ENCODE measurements at places on chromosomes 6 and 20.

DNA sequence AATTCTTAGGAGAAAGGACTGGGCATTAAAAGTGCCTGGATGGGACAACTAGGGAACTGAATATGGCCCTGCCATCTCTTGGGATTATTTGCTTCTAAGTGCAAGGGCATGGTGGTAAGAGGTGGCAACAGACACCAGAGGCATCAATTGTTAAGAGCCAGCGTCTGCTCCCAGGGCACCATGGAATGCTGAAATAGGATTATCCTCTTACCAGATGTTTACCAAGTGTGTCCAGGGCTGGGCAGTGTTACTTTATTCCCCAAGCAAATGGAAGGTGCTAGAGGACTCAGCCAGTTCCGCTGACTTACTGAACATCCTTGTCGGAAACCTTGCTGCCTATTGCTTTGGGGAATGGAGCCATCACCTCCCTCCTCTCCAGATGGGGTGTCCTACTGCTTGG lies 273.6 kb upstream of the SUPT3H start:
- DNase-seq = no peak

DNA sequence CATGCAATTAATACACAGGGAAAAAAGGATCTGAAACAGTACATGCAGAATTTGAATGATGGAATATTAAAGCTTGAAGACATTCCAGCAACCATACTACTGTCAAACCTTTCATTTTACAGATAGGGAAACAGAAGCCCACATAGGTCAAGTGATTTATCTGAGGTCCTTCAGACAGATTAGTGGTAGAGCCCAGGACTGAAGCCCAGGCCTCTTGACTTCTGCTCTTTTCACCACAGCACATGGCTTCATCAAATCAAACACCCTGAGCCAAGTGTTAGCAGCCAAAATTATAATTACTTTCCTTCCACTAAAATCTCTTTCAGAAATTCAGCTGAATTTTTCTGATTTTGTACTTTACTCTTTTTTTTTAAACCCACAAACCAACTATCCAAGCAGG lies 435.6 kb upstream of the RUNX2 start:
- no peak for DNase-seq

DNA sequence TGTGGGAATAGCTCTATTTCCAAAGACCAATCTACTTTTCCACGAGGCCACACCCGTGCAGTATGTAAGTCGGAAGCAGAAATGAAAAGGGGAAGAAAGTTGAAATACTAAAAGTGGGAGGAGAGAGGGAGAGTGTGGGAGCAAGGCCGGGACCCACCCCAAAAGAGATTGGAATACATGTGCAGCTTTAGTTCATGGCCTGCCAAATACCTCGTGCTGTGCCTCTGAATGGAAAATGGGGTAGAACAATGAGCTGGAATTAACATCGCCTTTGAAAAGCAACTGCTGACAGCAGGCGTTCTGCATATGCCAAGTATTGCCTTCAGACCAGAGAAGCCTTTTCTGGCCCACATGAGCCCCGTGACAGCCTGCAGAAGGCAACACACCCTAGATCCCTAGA lies 155.6 kb downstream of the CD83 start:
- DNase-seq = no peak

DNA sequence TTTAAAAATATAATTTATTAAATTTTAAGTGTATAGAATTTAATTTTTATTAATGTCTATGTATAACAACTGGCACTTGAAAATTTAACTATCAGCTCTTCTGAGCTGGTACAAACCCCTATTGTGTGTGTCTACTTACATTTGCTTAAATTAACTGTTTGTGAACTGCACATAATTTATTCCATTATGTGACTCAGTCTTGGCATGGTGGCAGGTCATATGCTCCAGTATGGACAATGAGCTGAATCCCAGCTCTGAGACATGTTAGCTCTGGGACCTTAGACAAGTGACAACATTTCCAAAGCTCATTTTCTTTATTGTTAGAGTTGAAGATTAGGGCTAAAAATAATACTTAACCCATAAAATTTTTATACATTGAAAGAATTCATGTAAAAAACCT lies 526.1 kb upstream of the MARCKS start:
- DNase-seq = no peak

- no peak for DNase-seq
These were observed 22.7 kb upstream of the MLN start for GRCh38 chr6:33826537-33826936.

DNA sequence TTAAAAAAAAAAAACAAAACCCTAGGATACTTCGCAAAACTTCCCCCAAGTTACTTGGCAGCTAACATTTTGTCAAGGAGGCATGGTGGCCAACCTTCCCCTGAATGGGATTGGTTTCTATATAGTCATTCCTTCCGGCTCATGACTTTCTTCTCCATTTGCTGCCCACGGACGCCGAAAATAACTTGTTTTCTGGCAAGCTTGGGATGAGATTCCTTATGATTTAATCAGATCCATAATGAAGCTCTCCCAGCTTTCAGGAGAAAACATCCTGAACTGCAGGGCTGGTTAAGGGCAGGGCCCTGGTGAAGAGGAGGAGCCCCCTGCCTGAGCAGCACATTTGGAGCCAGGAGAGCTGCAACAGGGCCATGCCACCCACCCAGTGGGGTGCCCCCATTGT lies 49.9 kb downstream of the PPP1R16B start:
- DNase-seq = no peak

DNA sequence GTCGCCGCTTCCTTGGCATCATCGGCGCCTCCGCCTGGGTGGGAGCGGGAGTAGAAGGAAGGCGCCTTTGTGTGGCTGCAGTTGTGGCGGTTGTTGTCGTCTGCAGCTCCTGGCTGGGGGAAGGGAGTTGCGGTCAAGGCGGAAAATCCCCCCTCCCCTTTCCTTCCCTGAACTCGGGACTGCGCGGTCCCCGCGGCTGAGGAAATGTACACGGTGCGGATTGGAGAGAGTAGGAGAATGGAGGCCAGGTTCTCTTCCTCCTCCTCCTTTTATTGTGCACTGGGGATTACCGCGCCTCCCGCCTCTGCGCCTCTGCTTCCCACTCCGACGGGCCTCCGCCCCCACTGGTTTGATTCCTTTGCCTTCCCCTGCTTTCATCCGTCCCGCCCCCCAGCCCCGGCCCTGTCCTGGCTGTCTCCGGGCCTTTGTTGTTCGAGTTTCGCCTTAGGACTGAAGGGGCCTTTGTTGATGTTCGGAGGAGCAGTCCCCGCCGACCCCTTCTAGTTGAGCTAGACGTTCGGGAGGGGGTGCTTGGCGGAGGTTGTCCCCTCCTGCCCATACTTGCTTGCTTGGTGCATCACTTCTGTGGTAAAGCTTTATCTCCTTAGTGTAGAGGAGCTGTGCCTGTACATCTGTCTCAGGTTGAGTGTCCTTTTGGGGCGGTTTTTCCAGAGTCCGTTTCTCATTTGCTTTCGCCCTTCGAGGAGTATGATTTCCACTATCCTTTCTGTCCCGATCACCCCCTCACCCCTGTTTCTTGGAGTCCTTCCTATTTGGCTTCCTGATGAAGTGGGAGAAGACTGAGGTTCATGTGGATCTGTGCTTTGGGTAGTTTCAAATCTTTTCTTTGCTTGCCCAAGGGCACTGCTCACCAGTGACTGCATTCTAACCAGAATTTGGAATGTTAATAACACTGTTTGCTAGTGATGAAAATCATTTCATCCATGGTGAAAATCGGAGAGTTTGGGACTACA lies 764 bp downstream of the ZNF292 start:
- no peak for DNase-seq

DNA sequence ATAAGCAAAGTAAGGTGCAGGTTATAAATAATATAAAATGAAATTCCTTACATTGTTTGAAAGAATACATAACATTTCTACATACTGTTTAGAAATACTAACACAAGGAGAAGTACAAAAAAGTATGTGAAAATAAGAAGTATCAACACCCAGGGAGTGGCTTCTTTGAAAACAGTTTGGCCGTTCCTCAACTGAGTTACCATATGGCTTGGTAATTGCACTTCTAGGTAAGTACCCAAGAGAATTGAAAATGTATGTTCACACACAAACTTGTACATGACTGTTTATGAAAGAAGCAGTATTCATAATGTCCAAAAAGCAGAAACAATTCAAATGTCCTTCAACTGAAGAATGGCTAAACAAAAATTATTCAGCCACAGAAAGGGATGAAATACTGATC lies 30.7 kb downstream of the PAK5 start:
- DNase-seq = no peak

- no peak for DNase-seq
These were observed 669.4 kb downstream of the TFAP2A start for GRCh38 chr6:9745476-9745875.

DNA sequence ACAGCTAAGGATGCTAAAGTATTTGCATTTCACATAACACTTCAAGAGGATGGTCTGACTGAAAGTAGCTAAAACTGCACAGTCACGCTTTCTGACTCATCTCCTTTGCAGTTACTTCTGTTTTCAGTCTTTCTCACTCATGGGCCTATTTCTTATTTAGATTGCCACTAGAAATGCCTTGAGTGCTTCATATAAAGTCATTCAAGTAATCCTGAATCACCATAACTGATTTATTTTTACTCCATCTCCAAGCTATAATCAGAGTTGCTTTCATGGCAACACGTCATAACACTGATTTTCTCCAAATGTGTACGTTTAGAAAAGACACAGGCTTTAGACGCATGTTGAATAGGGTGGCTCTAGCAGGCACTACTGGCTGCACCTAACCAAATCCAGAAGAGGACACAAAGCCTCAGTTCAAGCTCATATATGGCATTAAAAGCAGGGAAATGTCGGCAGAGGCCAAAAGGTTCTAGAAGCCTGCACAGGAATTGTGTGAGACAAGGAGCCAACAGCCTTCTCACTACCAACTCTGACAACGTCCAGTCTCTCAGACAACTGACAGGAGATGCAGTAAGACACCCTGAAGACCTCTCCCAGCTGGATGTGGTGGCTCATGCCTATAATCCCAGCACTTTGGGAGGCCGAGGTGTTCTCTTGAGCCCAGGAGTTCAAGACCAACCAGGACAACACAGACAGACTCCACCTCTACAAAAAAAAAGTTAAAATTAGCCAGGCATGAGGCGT lies 64.1 kb upstream of the BEND6 start:
- DNase-seq = no peak

GRCh38 chr6:125314009-125314581 lies 12.3 kb upstream of the HDDC2 start:
- no peak for DNase-seq

DNA sequence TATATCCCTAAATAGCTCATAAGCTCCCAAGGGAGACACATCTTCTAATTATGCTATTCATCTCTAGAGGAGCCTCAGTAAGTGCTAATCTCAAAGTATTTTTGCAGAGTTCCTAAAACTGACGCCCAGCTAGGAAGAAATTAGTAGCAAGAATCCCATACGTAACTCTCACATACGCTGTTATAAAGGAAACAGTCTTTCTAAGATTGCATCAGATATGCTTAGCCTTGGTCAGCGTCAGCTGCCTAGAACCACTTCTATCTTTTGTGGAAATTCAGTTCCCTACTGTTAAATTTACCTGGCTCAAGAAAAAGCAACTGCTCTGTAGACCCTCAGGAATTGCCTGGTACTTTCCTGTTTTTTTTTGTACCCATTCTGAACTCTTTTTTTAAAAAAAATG lies 13.6 kb downstream of the RIPOR2 start:
- DNase-seq = no peak

DNA sequence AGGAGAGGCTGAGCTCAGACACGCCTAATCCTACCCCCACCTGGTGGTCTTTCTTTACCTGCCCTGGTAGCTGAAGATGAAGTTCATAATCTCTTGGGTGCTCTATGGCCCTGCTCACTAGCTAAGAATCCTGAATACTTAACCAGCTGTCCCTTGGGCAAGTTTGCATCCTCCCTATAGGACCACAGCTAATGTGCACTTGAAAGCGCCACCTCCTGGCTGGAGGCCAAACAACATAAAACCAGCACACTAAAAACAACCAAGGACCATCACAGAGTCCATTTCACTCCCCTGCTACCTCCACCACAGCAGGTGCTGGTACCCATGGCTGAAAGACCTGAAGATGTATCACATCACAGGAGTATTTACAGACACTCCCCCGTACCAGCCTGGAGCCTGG lies 155.5 kb upstream of the SLC24A3 start:
- DNase-seq = no peak

DNA sequence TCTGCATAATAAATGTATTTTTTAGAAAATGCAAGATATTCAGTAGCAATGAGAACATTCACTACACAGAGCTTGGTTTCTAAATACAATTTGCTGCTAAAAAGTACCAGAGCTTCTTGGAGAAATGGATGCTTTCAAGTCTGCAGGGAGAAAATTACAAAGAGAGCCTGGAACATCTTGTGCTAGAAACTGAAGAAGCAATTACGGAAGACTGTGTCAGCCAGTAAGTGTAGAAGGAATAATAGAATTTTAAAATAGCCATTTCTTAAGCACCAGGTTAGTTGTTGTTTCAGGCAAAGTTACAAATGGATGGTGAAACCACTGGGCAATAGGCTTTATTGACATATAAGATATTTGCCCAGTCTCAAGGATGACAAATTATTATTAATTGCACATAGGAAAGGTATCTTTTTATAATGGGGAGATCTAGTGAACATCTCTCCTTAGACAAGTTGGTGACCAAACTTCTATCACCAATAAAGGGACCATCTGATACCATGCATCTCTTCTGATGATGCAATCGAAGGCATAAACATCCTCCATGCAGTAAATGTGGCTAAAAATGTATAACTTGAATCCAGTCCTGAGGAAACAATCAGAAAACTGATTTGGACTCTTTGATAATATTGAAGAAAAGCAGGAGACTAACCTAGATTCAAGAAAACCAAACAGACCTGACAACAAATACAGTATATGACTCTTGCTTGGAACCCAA lies 81.7 kb downstream of the ARHGAP18 start:
- no peak for DNase-seq

DNA sequence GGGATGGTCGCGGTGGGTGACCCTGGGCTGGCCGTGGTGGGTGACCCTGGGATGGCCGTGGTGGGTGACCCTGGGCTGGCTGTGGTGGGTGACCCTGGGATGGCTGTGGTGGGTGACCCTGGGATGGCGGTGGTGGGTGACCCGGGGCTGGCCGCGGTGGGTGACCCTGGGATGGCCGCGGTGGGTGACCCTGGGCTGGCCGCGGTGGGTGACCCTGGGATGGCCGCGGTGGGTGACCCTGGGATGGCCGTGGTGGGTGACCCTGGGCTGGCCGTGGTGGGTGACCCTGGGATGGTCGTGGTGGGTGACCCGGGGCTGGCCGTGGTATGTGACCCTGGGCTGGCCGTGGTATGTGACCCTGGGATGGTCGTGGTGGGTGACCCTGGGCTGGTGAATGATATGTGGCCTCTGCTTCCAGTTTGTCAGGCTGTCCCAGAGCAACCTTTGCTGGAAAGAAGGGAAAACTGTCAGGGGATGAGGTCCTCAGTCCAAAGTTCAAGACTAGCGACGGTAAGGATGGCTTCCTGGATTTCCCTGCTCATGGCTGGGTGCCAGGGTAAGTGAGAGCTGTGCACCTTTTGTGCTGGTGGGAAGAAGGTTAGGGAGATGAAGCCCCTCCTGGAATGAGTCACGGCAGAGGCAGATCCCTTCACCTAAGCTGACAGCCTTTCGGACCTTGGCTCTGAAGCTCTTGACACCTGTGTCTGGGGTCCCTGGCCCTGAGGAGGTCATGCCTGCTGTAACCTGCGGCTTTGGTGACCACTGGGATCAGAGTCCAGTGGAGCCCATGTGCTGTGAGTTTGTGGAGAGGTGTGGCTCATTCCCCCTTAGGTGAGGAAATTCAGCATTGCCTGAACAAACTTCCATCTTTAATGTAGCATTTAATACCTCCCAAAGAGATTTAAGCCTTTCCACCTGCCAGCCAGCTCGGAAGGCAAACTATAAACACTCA lies 19.1 kb upstream of the PCMTD2 start:
- DNase-seq = no peak

- peak; percentile 35 for DNase-seq
These were observed 29.4 kb downstream of the LRP11 start for GRCh38 chr6:149834513-149835481.
